AG04449 (cell line): ENCODE measurements at places on chromosomes 3 and 15.

DNA sequence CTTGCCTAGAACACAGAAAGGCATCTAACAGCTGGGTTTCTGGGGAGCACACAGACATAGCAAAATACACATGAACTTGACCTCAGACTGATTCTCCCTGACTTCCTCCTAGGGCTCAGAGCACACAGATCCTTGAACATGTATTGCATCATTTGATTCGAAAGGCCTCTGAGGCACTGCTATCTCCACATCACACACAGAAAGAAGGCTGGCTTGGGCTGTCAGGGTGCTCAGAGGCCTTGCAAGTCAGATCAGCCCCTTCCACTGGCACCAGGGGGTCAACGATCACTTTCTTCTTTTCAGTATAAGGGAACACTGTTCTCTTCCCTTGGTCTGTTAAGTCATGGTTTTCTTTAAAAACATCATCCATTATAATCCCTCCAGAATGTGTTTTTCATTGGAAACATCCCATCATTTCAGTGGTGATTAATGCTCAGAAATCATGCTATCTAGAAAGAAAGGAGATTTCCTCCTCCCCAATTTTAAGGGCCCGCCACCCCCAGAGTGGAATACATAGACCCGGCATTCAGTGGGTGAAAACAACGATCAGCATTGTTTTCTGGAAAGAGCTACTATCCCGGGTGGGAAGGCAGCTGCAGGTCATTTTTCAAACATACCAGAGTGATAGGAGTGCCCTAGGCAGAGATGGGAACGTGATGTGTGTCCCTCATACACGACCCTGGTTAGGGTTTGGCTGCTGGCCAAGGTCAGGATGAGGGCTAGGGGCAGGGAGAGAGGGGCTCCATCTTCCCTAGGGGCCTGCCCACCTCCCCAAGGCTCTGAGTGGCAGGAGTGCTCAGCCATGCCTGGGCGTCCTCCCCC lies 253.3 kb upstream of the LYSMD4 start:
- no peak for DNase-seq

DNA sequence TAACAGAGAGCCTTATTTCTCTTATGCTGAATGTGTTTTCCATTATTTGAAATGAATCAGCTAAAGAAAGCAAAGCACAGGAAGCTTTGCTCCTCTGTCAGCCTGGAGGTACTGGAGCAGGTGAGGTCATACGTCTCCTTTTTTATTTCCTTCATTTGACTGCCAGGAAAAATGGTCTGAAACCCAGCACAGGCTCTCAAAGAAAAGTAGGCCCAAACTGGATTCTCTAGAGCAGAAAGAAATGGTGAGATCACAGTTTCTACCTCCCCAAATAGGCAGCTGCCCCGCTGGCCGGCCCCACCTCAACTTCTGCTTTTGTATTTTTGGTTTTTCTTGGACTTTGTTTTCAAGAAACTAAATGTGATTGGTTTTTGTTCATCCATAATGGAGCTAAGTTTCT lies 95.1 kb downstream of the RPL39L start:
- no peak for DNase-seq

- DNase-seq: no peak
Observed at GRCh38 chr3:146314871-146315270, 64.0 kb upstream of the PLSCR4 start.

- no peak for DNase-seq
Observed at GRCh38 chr3:41863024-41863423, 98.9 kb downstream of the ULK4 start.

GRCh38 chr3:73558727-73559075 lies 66.0 kb downstream of the PDZRN3 start:
- DNase-seq: no peak

DNA sequence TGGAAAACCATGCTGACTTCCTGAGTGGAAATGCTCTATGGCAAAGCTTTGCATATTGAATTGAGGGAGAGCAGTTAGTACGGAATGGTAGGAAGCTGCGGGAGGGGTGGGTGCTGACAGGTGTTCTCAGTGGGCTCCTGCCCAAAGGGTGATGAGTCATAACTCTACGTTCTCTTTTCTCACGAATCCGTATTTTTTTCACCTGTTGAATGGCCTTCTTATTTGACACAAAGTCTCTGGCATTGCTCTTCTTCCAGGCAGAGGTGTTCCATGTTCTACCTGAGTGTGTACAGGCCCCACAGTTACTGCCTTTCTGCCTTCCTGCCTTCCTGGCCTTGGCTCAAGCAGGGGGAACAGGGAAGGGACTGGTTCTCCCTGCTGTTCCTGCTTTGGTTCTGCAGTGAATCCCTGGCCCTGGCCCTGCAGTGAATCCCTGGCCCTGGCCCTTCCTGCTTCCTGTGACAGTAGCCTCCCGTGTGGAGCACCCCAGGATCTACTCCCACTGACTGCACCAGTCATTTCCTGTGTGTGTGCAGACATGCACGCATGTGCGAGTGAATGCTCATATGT lies 31.9 kb downstream of the TRAK1 start:
- DNase-seq: no peak

DNA sequence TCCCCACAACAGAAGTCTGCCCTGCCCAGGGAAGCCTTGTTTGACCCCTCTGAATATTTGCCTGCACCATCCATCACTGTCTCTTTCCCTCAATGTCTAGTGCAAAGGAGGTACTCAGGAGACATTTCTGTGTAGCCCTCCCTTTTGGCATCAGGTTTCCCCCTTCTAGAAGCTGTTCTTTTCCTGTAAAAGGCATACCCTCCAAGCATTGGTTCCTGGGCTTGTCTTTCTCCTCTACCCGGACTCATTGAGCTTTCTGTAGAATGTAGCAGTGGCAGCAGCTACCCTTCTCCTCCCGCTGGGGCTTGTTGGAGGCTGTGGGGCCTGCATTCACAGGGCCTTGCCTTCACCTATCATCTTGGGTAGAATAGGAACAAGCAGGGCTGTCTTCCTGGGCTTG lies 63.5 kb downstream of the CTDSPL start:
- DNase-seq: no peak

GRCh38 chr15:43239732-43240491 lies 19.1 kb upstream of the EPB42 start:
- no peak for DNase-seq

- no peak for DNase-seq
Observed at GRCh38 chr3:49244581-49245205, 32.3 kb downstream of the C3orf62 start.

DNA sequence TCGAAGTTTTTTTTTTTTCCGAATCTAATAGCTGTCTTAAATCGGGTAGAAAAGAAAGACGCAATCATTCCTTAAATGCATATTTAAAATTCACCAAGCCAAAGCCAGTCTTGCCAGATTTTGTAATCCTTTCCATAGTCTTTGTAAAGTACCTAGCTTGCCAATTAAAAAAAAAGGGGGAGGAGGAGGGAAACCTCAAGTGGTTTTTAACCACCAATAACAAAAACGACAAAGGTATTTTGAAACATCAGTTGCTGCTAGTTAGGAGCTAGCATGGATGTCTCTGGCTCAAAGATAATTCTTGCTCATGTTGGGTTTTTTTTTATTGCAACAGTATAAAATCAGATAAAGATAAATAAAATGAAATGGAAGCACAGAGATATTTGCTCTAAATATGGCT lies 187.9 kb downstream of the MECOM start:
- DNase-seq: no peak

DNA sequence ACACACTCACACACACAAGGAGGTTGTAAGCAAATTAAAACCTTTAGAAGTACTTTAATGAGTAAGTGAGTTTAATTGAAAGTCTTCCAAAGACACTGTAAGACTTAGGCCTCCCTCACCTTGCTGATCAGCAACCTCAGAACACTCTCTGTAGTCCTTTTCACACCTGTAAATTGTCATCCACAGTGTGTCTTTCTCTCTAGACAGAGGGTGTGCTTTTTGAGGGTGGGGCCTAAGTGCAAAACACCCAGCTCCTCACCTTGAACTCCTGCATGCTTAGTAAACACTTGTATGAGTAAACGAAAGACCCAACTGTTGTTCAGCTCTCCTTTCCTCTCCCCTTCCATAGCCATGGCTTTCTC lies 183.2 kb upstream of the IL12A start:
- no peak for DNase-seq

- DNase-seq: no peak
Observed at GRCh38 chr3:119420196-119420595, 43.2 kb downstream of the TMEM39A start.

DNA sequence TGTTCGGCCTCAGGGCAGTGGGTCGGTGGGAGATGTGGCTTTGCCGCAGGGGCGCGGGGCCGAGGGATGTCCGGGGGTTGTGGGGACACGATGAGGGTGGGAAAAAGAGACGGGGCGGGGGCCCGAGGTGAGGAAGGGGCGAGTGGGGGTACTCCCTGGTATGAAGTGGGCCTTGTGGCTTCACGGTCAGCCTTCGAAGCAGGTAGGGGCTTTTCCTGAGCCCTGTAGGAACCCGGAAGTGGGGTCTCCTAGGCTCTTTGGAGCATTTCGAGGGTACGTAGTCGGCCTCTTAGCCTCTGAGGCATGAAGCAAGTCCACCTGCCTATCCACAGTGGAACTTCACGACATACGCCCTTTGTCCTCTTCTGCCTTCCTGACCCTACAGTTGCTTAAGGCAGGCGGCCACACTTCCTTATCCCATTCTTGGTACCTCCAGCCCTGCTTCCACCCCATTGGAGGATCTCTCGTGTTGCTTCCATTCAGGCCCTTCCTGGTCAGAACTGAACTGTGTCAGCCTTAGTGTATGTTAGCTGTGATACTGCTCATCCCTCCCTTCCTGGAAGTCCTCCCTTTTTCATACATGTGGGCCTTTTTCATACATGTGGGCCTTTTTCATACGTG lies 389 bp downstream of the ARPC4 start:
- no peak for DNase-seq

GRCh38 chr3:14698601-14699244 lies 23.8 kb downstream of the C3orf20 start:
- no peak for DNase-seq

DNA sequence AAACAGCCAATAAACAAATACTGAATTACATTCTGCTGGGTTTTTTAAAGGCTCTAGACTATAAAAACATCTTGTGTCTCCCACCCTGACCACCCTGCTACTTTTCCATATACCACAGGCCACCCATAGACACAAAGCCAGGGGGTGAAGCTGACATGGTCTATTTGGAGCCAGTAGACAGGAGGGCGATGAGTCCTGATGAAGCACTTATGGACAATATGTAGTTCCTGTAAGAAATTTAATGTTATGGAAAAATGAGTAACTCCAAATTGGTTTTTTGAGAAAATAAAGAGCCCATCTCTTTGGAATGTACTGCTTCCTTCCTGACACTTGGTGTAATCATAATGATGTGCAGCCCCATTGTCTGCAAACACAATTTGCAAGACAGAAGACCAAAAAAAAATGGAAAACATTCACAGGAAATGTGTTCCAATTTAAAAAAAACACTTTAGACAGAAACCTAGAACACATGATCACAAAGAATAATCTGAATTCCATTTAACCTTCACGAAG lies 11.8 kb downstream of the SSR3 start:
- no peak for DNase-seq

DNA sequence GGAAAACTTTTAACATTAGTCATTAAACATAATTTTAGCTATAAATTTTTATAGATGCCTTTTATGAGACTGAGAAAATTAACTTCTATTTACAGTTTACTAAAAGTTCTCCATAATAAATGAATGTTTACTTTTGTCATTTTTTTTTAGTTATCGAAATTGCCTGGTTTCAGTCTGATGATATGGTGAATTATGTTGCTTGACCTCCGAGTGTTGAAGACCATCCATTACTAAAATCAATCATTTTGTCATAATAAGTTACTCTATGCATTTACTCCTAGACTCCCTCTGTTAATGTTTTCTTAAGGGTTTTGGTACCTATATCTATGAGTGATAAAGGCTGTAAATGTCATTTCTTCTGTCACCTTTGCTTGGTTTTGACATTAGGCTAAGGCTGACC lies 516.0 kb upstream of the ROBO1 start:
- no peak for DNase-seq

GRCh38 chr3:186760141-186760833 lies 23.1 kb upstream of the EIF4A2 start:
- no peak for DNase-seq

DNA sequence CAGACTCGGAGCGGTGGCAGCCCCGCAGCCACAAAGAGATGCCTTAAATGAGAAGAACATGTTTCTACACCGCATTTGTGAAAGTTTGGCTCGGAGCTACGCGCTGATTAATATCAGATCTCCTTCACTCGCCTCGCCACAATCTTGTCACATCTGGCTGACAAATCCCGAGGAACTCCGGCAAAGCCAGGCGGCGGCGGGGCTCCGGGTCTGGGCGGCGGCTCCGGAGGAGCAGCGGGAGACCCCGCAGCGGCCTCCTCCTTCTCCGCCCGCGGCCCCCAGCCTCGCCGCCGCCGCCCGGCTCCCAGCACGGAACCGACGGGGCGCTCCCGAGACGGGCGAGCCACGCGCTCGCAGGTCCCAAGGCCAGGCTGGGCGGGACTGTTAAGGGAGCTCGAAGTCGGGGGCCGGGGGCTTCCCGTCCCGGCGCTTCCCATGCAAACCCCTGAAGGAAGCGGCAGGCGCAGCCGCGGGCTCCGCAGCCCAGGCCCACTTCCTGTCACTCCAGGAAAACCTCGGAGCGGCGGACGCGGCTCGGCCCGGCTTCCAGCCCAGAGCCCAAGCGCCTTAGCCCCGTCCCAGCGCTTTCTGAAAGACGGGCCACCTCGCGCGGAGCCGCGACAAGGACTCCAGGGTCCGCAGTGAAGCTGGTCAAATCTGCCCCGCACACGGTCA lies 1.2 kb downstream of the BNC1 start:
- no peak for DNase-seq
